ENCODE measurements at places on chromosomes 4 and X.

GRCh38 chr4:76095568-76095967, 21.1 kb downstream of the ART3 start:
- DNase-seq = no peak

DNA sequence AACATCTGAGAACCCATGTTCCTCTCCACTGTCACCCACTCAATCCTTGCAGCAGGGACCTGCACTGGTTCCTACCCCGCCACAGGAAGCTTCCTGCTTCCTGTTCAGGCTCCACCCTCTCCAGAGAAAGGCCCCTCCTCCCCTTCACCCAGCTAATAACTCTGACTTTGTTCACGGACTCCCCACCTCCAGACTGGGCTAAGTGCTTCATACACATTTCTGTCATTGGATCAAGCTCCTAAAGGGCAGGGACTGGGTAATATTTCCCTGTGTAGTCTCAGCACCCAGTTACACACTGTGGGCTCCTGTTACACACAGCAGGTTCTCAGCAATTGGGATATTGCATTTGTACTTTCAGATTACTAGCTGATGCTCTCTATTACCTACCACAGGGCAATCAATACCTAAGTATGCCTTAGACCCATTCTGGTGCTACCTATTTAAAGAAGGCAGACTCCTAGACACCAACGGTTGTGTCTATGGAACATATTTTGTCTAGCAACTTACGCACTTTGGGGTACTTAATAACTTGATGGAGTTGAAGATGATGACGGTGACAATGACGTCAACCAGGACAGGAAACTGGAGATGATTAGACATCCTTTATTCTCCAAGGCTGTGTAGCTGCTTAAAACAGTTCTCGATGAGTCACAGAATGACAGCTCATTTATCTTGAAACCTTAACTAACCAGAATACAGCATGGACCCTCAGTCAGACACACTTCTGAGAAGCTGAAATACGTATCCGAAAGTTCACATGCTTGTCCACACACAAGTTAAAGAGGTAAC, 58.1 kb downstream of the MAML3 start:
- DNase-seq = peak; percentile 71

- DNase-seq = no peak
Measured at GRCh38 chrX:141638550-141638949, 49.0 kb downstream of the SPANXA2 start.

- DNase-seq = no peak
Measured at GRCh38 chr4:114019276-114019968, 40.0 kb upstream of the ARSJ start.

DNA sequence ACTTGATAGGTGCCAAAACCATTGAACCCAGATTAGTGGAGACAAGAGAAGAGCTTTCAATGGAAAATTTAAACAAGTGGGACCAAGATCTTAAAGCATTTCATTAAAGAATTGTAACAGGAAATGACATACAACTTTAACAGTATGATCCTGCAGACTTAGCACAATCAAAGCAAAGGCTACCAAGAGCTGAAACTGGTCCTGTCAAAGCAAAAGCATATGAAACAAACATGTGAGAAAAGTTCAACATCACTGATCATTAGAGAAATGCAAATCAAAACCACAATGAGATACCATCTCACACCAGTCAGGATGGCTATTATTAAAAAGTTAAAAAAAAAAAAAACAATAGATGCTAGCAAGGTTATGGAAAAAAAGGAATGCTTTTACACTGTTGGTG, 425.6 kb downstream of the IL1RAPL1 start:
- no peak for DNase-seq

DNA sequence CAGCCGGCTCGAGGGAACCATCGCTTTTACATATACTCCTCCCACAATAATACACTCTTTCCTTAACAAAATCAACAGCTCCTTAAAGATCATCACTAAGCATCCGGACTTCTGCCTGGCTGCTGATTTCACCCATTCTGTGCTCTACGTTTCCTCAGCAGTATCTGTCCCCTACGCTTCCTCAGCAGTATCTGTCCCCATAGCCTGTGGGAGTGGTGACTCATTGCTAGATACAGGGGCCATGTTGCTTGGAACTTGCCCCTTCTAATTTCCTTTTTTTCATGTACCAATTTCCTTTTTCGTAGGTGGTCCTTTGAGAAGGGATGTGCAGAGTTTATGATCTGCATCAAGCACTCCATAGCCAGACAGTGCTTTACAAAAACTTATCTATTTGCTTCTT, 18.6 kb downstream of the MAP3K15 start:
- no peak for DNase-seq

DNA sequence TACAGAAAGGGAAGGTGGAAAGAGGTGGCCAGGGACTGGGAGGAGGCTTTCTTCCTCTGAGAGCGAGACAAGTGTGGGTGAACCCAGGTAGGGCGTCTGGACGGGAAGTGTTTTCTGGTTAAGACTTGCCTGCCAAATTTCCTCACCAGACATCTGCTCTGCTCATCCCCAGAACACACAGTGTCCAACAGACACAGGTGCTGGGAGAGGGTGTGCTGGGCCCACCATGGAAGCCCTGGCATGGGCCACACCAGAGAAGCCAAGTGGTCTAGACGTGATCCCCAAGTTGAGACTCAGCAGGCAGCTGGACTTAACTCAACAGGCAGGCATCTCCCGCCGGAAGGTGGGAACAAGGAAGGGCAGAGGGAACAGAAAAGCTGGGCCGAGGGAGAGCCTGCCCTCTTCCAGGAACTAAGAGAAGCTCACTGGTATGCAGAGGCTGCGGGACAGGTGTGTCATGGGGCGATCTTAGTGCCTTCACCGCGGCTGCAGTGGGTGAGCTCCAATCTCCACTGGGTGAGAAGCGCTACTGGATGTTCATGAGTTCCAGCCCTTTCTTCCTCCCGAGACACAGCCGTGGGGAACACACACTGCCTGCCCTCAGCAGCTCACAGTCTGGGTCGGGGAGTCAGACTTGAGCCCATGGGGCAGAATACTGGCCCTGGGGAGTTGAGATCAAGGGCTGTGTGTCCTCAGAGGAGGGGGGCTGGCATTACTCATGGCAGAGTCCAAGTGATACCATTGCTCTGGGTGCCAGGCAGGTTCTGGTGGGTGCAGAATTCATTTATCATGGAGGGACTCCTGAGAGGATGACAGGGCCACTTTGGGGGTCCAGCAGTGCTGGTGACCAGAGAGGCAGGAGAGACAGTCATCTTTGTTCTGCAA, 110.2 kb downstream of the CPZ start:
- peak; percentile 15 for DNase-seq

DNA sequence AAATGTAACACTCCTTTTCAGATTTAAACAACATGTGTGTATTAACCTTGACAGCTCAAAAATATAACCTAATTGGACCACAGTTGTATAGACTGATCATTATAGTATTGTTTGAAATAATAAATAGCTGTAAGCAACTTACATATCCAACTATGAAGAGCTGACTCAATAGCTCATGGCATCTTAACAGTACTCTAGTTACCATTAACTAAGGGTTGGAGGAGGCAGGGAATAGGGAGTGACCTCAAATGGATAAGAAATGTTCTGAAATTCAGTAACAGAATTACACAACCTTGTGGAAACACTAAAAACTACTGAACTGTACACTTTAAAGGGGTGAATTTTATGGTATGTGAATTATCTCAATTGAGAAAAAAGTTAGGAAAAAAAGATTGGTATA, 136.5 kb upstream of the CPEB2 start:
- no peak for DNase-seq

DNA sequence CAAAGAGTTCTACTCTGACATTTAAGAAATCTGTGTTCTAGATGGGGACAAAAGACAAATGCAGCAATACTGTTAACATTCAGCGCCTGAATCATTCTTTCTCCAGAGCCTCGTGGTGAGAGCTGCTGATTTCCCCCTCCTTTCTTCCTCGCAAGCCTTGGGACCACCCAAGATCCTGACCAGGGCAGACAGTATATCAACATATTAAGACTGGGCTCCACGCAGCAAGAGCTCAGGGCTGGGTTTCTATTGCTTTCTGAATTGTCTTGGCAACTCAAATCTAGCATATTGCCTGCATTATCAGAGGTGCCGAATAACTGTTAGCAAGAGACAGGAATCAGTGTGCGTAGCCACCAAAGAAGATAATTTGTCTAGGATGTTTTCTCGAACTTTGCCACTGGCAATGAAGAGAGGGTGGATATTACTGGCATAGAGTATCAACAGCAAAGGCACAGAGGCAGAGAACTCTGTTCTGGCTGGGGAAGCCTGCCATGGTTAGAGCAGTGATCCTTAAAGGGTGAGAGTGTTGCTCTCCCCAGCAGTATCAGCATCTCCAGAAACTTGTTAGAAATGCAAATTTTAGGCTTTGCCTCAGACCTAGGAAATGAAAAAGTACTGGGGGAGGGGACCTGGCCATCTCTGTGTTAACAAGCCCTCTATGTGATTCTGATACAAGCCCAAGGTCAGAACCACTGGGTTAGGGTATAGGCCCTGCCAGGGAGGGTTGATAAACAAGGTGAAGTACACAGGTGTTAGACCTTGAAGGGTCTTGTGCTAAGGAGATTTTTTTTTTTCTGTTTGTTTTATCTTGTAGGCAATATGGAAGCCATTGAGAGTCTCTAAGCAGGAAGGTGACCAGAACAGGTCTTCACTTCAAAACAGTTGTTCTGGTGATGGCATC, 46.2 kb upstream of the MID1IP1 start:
- DNase-seq = no peak

- no peak for DNase-seq
Measured at GRCh38 chr4:80507507-80507906, 172.0 kb downstream of the CFAP299 start.

DNA sequence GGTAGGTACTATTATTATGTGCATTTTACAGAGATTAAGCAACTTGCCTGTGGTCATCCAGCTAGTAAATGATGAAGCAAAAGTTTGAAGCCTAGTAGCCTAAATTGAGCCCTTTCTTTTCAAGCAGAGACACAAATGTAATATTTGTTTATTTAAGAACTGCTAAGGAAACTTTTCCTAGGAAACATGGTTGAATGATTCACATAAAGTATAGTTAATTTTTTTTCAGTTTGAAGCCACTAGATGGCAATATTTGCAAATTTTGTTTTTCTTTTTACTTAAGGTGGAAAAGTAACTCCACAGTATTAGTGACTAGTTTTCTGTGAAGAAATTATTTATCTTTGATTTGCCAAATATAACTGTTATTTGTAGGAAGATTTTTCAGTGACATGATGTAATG, 52.8 kb upstream of the ANKRD17 start:
- DNase-seq = no peak

- peak; percentile 39 for DNase-seq
Measured at GRCh38 chrX:15151267-15152186, 118.4 kb downstream of the ASB9 start.

- no peak for DNase-seq
Measured at GRCh38 chrX:115561605-115562479, 868 bp downstream of the PLS3 start.

DNA sequence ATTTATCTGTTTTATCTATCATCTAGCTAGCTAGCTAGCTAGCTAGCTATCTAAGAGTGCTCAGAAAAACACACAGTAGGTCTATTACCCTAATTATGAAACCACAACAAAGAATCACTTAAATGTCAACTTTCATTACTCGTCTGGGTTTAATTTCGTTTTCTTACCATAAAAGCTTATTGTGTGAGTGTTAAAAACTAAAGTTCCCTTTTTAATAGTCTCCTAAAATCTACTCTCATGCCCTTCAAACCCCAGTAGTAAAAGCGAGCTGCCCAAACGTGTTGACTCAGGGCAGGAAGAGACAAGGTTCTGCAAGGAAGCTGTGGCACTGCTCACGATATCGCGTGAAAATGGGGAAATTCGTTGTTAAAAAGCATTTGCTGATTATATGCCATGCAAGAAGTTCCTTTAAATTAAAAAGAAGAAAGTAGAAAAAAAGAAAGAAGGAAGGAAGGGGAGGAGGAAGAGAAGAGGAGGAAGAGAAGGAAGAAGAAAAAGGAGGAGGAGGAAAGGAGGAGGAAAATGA, 595 bp downstream of the MBNL3 start:
- DNase-seq = peak; percentile 29

DNA sequence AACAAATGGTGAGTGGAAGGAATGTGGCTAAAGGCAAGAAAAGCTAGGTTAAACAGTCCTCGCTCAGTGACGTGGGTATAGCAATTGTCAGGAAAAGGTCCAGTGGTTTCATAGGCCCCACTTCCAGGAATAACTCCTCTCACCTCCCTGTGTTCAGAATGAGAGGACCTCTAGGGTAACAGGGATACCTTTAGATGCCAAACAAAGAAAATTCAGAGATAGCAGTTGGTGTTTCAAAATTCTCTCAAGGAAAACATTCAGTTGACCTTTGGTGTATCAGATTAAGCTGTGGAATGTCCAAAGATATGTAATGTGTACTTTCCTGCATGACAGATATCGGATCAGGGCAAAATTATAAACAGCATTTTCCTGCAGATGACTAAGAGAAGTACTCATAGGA, 155.9 kb downstream of the ARHGAP6 start:
- DNase-seq = no peak

- DNase-seq = no peak
Measured at GRCh38 chrX:138925330-138925729, 213.8 kb upstream of the FGF13 start.

- DNase-seq = peak; percentile 46
Measured at GRCh38 chr4:105147553-105148161, 981 bp downstream of the TET2 start.

DNA sequence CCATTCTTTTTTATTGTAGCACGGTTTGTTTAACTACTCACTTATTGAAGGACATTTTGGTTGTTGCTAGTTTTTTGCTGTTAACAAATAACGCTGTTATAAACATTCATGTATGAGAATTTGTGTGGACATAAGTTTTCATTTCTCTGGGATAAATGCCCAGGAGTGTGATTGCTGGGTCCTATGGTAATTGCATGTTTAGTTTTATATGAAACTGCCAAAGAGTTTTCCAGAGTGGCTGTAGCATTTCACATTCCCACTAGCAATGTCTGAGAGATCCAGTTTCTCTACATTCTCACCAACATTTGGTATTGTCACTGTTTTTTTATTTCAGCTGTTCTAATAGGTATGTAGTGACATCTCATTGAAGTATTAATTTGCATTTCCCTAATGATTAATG, 66.8 kb downstream of the PLAC1 start:
- DNase-seq = no peak

- DNase-seq = no peak
Measured at GRCh38 chrX:71636438-71637252, 18.3 kb upstream of the CXCR3 start.

DNA sequence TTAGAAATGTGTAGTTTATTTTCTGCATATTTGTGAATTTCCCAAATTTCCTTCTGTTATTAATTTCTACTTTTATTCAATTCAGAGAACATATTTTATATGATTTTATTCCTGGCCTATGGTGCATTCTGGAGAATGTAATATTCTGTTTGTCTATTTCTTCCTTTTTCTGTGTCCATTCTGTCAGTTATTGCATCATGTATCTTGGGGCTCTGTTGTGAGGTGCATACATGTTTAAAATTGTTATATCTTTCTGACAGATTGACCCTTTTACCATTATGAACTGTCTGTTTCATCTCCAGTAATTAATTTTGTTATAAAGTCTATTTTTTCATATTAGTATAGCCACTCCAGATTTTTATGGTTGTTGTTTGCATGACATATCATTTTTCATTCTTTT, 96.9 kb upstream of the CITED1 start:
- no peak for DNase-seq

DNA sequence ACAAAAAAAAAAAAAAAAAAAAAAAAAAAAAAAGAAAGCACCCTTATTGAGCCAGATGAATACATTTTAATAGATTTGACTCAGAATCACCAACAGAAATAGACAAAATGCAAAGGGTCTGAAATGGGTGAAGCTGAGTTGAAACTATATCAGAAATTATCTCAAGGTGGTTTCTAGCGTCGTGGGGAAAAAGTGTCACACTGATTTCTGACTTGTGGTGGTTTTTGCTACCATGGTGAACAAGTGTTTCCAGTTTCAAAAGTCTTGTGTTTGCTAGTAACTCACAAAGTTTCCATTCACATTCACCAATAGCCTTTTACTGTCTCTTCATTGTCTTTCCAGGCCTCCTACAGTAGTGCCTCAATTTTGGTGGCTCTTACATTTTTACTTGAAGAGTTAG, 135.5 kb downstream of the ARHGAP24 start:
- no peak for DNase-seq

All from activated naive CD4-positive, alpha-beta T cell treated with anti-CD3 and anti-CD28 coated beads, Interleukin-2, amount 10 ng/mL, durations not matched to agents 7 days and 5 days (primary cell).